Endodermal cell (in vitro differentiated cells): ENCODE measurements at places on chromosomes 5 and 9.
A peak's percentile ranks its signal among the peaks of the same experiment; 100 is the strongest.

DNA sequence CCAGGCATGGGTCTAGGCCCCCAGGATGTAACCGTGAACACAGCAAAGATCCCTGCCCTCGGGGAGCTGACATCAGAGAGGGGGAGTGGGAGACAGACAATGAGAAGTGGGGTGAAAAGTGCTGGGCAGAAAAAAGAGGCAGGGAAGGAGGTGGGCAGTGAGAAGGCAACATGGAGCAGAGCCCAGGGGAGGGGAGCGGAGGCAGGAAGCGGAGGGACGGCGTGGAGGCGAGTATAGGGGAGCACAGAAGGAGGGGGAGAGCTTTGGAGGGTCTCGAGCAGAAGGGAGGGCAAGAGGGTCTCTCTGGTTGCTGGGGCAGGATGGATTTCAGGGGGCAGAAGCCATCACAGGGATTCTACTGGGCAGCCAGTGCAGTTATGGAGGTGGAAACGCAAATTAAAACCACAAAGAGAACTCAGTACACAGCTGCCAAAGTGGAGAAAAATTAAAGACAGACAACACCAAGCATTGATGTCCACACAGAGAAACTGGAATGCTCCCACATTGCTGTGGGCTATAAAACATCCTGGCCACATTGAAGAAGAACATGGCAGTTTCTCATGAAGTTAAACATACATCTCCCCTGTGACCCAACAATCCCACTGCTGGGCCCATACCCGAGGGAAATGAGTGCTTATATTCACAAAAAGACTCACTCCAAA, 21.1 kb upstream of the LAMC3 start:
- no peak for DNase-seq

DNA sequence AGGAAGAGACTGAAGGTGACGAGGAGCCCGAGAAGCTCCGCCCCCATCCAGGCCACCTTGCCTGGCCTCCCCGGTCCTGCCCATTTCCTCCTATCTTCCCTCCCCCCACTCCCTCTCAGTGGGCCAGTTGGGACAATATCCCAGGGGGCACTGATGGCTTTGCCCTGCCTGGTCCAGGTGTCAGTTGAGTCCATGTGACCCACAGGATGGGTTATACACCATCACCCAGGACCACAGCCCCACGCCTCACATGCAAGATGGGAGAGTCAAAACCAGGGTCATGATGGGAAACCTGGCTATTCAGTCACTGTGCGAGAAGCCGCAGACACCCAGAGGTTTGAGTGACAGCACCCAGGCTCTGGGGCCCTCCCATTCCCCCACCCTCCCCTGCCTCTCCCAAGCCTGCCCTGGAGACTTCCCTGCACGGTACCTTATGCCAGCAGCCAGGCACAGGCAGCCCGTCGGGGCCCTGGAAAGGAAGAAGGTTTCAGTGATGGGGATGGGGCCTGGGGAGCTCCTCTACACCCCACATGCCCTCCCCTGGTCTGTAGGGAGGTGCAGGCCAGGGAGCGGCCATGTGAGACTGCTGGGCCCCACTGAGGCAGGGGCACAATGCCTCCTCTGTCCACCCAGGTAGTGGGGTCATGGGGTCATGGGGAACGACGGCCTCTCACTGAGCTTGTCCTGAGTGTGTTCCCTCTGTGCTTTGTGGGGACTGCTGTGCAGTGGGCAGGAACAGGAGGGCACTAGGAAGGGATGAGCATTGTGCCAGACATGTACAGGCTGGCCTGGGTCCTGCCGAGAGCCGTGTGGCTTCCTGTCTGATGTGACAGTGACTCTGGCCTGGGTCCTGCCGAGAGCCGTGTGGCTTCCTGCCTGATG, 6.3 kb upstream of the PHYKPL start:
- peak; percentile 49 for DNase-seq

- no peak for DNase-seq
Observed at GRCh38 chr9:97514531-97514930, 13.1 kb downstream of the TMOD1 start.

DNA sequence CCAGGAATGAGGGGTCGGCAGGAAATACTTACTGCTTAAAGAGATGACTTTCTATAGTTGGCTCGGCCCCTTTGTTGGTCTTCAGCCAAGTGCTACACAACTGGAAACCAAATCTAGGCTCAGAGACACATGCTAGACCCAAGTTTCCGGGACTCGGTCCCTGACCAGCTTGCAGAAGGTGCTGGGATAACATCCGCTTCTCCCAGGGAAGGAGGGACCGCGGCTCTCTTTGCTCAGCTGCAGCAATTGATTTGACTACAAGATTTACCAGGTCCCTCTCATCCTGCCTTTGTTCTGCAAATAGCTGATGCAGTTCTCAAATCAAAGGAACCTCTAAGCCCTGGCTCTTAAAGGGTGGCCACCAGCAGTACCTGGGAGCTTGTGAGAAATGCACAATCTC, 314.7 kb downstream of the MLLT3 start:
- peak; percentile 70 for DNase-seq

DNA sequence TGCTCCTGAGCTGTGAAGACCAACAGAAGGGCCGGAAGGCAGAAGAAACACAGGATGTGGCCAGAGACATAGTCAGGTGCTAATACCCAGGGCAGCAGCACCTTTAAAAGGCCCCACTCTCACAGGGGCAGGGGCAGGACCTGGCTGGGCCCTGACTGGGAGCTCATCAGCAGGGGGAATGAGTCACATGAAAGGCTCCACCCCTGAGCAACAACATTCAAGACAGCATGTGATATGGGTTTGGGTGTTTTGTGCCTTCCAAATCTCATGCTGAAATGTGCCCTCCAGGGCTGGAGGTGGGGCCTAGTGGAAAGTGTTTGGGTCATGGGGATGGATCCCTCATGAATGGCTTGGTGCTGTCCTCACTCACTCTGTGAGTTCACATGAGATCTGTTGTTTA, 181.7 kb downstream of the ERCC6L2 start:
- no peak for DNase-seq

GRCh38 chr5:55438998-55439397, 95.8 kb downstream of the PLPP1 start:
- DNase-seq, result no peak

- no peak for DNase-seq
Observed at GRCh38 chr5:145157841-145158240, 677.3 kb downstream of the PRELID2 start.

DNA sequence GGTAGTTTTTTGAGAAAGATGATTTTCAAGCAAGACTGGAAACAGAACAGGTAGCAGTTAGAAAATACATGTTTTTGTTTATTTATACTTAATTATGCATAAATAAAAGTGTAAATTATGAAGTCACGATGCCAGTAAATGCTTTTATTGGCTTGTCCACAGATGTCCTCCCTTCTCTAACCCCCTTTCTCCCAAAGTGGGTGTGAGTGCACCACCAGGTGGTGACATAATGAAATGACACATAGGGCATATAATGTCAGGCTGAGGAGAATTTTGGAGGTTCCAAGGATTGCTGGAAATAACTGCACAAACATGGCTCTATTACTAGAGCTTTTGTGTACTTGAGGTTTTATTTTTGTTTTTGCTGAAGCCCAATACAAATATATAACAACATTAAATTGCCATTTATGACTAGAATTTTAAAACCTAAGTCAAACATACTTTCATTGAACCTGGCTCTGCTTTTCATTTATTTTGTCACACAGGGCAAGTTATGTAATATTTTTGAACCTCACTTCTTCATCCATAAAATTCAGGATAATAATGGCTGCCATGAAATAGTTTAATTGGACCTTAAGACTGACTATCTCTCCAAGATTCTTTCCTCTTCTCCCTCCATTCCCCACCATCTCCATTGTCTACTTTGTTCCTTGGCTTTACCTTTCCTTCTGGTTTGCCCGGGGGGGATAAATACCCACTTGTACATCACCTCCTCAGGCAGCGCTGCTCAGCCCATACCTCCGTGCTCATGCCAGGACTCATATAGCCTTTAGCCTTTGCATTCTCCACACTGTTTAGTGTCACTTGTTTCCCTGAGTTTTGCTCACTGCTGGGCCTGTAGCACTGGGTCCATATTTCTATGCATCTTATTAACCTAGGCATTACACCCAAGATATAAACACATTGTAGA, 168.8 kb downstream of the PDE4D start:
- DNase-seq, result peak; percentile 80

DNA sequence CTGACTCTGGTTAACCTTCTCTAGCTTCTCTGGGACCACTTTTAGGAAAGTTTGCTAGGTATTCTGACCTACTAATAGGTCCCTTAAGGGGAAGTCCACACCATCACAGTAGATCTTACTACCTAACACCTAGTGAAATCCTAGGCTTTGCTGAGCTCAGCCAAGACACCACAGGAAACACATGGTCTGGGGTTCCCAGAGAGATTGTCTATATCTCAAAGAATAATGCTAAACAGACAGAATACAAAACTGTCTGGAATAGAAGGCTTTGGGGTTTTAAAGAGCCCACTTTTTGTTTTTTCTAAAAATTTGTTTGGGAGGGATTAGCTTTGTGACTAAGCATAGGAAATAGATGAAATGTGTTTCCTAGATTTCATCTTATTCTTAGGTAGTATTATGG, 395.1 kb downstream of the ARHGEF28 start:
- DNase-seq, result no peak

- no peak for DNase-seq
Observed at GRCh38 chr9:106799152-106799551, 63.8 kb upstream of the ZNF462 start.

GRCh38 chr5:89071101-89071940, 188.3 kb upstream of the MEF2C start:
- no peak for DNase-seq

GRCh38 chr5:61386045-61386800, 54.2 kb downstream of the ZSWIM6 start:
- DNase-seq, result no peak

DNA sequence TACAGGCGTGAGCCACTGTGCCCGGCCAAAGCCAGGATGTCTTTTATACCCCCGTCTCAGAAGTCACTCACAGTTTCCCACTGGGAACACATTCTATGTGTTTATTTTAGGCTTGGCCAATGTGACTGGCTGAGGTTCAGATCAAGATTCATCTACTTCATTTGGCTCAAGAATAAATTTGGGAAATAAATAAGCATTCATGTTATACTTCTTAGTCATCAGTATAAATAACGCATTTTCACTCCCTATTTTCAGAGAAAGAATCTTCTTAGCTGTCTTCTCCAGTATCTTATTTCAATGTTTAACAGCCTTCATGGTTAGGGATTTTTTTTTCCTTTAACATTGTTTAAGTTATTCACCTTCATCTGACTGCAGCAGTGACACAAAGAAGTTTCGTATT, 11.8 kb downstream of the S100Z start:
- no peak for DNase-seq

DNA sequence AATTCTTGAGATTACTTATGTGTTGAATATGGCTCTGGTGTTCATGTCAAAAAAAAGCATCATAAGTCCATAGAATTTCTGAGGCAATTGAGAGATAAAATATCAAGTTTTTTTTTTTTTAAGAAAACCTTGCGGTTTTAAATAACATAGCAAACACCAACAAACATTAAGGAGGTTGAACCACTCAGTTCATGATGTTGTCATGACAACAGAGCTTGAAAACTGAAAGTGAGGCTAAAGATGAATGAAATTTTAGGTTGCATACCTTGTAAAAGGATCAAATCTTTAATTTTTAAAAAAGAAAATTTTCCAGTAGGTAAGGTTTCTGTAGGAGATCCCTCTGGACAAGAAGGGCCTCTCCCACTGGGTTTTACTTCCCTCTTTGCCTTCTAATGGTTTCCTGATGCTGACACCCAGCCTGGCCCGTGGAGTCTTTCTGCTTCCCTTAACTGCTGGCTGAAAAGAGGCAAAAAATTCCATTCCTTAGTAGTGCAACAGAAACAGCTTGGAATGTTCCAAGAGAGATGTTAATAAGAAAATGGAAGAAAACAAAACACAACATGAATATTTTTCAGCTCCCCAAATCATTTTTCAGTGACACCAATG, 60.0 kb upstream of the FER start:
- DNase-seq, result no peak

- no peak for DNase-seq
Observed at GRCh38 chr5:127243011-127243410, 47.6 kb upstream of the MEGF10 start.

- no peak for DNase-seq
Observed at GRCh38 chr9:20315677-20316076, 306.6 kb downstream of the MLLT3 start.

DNA sequence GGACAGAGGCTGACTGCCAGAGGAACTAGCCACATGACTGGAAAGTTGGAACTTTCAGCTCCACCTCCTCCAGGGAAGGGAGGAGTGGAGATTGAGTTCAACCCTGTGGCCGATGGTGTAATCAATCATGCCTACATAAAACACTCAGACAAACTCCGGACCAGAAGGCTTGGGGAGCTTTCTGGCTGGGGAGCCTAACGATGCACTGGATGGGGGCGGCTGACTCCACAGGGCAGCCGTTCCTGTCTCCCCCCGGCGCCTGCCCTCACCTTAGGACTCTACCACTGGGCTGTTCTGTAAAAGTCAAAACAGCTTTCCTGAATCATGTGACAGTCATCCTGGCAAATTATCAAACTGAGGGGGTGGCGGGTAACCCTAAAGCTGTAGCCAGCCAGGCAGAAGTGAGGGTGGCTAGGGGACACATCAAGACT, 58.0 kb downstream of the GOLM1 start:
- DNase-seq, result no peak

DNA sequence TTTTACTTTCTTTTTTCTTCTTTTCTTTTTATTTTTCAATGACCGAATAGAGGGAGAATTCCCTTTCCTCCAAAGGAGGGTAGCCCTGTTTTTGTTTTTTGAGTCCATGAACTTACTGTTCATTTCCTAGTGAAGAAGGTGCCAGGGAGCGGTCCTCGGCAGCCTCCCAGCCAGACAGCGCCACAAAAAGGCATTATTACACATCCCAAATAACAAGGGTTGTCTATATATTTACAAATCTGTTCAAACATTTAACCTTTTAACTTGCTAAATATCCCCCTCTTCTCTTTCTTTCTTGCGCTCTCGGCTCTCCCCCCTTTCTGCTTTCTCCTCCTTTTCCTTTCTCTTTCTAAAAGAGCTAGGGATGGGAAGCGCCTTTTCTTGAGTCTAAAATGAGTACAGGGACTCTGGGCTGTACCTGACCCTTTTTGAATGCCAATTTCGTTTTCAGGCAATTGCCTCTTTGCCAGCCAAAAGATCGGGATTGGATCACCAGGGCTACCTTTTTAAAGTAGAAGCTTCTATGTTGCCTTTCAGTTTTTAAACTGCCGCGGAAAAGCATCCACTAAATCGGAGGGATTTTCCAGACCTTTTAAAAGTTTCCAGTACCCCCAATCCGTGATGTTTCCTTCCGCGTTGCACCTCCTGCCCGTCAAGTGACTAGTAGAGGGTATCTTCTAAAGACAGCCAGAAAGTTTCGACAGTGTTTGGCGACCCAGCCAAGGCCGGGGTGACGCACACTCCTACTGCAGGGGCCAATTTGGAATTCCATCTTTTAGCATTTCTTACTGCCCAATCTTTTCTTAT, 125.6 kb downstream of the TMEM161B start:
- DNase-seq, result peak; percentile 49

- DNase-seq, result no peak
Observed at GRCh38 chr5:61824396-61824795, 481.6 kb upstream of the KIF2A start.

DNA sequence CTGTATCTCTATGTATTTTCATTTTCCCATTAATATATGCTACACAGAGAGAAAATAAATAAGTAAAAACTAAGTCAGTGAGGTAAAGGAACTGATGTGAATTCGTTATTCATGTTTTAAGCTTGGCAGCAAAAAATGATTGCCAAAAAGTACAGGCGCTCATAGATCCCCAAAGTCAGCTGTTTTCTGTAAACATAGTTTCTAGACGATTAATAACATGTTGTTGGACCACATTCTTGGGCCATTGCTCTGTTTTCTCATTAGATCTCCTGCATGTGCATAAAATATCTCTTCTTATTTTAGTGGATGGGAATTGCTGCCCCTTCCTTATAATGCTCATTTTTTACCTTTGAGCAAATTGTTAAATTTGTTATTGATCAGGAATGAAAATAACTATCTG, 215.2 kb downstream of the TLE1 start:
- DNase-seq, result no peak
